ENCODE measurements at places on chromosomes 5 and 9.

- DNase-seq: no peak
Observed at GRCh38 chr5:463952-464351, 21.0 kb downstream of the EXOC3 start.

GRCh38 chr5:159104759-159105144, 5.0 kb upstream of the EBF1 start:
- no peak for DNase-seq

- DNase-seq: no peak
Observed at GRCh38 chr5:112647428-112647827, 90.3 kb upstream of the APC start.

DNA sequence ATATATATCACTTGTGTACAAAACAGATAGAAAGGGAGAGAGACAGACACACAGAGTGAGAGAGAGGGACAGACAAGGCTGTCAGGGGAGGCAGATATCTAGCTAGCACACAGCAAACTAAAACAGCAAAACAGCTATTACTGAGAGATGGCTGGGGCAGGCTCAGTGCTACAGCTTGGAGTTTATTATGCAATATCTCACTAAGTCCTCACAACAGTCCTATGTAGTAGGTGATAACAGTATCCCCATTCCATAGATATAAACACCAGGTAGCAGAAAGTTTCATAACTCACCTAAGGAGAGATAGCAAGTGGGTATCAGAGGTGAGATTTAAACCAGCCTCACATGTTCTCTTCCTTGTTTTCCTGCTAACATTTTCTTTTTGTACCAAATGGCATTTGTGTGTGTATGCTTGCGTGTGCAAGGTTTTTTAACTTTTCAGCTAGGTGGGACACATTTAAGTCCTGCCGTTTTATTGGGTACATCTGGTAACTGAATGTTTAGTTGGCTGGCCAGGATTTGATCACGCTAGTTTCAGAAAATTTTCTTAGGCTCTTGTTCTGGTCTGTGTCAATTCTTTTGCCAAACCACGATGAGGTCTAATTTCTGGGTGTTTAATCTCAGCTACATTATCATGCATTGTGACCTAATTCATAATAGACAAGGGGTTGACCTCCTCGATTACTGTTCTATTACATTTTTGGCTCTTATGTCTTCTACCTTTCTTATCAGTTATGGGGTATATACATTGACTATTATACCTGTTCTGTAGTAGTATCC, 105.1 kb downstream of the LMNB1 start:
- no peak for DNase-seq

DNA sequence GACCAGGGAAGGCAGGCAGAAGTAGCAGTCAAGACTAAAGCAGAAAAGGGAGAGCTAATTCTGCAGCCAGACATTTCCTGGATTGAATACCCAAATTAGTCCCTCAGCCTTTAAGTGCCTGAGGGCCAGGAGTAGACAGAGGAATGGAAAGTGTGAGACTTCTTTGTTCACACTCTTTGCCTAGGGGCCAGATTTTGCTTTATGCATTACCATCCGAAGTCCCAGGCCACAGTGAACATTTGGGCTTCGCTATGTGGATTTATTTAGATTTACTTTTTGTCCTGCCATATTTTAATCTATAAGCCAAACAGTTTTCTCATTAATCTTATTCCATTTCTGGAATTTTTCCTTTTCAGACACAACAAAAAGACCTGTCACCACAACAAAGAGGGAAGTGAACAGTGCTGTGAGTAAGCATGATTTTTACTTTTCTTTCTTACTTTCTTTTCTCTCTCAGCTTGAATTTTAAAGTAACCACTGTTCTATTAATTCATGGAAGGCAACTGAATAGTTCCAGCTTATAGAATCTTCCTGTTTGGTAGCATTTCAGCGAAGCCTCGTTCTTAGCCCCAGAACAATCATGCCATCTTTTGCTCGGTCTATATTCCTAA, 52.6 kb downstream of the PDCD1LG2 start:
- DNase-seq: no peak

GRCh38 chr9:122109035-122109813, 16.1 kb upstream of the TTLL11 start:
- no peak for DNase-seq

DNA sequence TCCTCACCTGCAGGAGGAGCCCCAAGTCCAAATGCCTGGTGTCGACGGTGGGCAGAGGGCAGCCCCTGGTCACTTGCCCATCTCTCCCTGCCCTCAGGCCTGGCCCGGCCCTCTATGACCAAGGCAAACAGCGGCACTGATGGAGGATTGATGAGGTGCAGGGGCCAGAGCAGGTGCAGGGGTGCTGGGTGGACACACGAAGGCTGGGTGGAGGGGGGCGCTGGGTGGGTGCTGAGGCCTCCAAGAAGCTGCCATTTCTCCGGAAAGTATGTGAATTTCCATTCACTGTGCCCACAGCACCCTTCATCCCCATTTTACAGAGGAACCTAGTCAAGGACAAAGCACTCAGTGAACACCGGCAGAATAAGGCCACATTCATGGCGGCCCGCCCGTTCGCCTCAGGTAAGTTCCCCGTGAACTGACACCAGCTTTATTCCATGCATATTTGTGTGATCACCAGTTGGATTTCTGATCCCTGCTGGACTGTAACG, 143.8 kb upstream of the PPP1R26 start:
- DNase-seq: no peak

DNA sequence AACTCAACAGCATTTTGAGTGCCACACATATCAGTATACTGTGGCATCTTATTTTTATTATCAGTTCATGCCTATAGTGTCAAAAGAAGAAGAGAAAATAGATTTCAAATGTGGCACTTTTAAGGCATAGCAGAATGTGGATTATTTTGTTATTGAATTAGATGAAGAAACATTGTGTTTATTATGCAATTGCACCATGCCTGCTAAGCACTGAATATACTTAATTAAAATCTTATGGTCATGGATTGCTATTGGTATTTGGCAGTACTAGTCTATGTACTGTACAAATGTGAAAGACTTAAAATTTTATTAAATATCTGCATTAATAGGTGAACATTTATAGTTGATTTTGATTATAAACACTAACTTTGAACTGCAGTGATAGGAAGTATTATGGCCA, 128.8 kb downstream of the FER start:
- no peak for DNase-seq

DNA sequence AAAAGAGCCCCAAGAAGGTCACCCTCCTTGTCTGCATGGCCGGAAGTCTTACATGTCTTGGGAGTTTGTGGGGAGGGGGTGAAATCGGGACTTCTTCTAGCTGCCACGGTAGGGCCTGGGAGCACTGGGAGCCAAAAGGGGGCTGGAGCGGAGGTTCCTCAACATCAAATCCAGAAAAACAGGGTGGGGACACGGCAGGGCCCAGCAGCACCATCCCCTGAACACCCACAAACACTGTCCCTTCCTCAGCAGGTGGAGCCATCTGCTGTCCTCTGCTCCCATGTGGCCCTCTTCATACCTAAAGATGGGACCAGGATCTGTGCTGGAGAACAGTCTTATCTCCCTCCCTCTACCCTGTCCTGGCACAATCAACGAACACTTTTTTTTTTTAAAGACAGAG, 2.7 kb downstream of the TERT start:
- no peak for DNase-seq

DNA sequence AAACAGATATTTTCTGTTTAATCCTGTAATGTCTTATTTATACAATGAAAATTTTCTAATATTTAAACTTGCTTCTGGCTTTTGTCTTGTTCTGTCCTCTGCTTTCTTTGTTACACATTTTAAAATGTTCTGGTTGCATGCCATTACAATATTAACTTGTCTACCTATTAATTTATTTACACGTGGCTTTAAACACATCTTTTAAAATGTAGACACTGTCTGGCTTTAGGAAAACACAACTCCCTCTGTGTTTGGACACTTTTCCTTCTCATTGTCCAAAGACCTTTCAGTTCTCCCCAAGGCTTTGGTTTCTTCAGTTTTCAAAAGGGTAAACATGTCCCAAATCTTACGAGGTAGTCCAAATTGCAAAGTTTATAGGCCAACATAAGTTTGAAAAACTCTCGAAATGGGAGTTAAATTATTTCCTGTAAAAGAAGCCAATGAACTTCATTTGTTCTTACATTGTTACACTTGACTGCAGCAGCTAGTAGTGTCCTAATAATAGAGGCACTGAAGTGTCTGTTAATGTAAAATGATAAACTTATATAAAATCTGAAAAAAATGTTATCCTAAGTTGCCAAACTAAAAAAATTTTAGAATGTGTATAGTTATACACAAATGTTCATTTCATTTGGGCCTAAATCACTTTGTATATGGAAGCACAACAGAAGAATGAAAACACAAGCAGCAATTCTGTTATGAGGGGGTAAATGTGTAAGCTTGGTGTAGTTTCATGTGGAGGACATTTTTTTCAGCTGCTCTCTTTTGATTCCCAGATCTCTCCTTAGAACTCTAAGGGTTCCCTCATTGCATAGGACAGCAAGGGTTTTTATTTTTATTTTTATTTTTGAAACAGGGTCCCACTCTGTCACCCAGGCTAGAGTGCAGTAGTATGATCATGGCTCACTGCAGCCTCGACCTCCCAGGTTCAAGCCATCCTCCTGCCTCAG, 53.8 kb downstream of the ALDH1A1 start:
- DNase-seq: no peak

DNA sequence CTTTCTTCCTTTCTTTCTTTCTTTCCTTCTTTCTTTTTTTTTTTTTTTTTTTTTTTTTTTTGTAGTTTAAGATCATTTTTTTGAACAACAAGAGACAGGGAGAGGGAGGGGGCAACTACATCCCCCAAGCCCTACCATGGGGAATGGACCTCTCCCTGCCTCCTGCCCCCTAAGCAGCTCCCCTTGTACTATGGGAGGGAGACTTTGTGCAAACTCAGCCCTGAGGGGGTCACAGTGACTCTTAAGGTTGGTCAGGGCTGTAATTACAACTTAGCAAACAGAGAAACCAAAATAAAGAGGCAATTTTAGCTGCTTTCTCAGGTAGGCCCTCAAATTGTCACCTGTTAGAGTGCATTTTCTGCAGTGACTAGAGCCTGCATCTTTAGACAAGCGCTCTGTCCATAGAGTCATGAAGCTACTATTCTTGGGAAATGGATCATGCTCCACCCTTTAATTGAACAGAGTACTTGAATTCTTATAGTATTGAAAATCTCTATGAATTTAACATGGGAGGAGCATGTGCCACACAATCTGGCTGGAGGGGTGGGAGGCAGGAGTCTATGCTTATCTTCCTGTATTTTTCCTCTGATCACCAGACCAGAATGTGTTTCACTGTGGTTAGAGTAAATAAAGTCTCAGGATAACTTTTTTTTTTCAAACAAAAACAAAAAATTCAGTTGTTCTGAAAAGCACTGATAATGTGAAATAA, 24.3 kb upstream of the PIK3R1 start:
- no peak for DNase-seq

GRCh38 chr9:6960777-6961176, 203.0 kb downstream of the KDM4C start:
- no peak for DNase-seq

DNA sequence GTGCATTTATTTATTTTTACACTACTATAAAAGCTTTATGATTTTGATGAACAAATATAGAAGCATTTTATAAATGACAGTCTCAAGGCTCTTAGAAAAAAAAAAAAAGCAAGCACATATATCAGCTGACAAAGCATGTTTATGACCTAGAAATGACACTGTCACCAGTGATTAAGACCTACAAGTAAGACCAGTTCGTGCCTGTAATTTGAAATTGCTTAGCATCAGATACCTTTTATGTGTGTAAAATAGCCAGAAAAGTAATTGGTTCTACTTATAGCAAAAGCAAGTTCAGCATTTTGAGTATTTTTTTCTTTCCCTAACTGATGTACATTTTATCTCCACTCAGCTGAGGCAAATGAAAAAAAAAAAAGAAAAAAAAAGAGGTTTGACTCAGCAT, 808.4 kb downstream of the CDH18 start:
- DNase-seq: no peak

GRCh38 chr9:136364942-136365774, 1.6 kb upstream of the DNLZ start:
- peak; percentile 12 for DNase-seq

DNA sequence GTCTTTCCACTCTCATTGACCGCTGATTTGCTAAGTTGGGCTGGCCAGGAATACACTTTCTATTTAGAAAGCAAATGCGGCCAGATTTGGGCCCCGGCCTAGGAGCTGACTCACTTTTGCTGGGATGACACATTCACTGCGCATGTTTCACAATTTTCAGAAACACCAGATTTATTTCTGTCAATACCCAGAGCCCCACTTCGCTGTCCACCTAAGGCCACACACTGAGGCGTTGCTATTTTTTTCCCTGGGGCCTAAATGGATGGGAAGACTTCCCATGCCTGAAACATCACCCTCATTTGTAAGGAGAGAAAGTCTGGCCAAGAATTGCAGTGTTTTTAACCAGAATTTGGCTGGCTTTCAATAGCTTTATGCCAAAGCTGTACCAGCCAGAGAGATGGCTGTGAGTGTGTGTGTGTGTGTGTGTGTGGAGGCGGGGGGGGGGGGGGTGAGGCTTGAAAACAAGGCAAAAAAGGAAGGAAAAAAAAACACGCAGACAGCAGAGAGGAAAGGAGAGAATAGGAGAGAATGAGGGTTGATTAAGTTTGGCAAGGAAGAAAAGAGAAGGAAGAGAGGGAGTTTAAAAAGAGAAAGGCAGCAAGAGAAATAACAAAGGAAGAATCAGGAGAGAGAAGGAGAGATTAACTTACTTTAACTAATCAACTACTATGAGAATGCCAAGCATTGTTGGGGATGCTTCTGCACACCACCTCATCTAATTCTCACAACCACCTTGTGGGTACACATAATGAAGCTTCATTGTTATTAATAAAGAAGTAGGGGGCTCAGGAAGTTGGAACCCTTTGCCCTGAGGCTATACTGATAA, 261.4 kb upstream of the KLF4 start:
- peak; percentile 93 for DNase-seq

- no peak for DNase-seq
Observed at GRCh38 chr9:129422843-129423192, 198.1 kb downstream of the C9orf50 start.

- no peak for DNase-seq
Observed at GRCh38 chr5:34550964-34551363, 105.2 kb upstream of the RAI14 start.

GRCh38 chr9:26650325-26650724, 242.3 kb downstream of the CAAP1 start:
- no peak for DNase-seq

GRCh38 chr5:23440703-23441102, 66.7 kb upstream of the PRDM9 start:
- no peak for DNase-seq

GRCh38 chr5:126137891-126138280, 285.3 kb upstream of the GRAMD2B start:
- DNase-seq: no peak

GRCh38 chr5:159549046-159549445, 218.8 kb upstream of the IL12B start:
- no peak for DNase-seq

GRCh38 chr5:5422819-5423515, 490 bp downstream of the ICE1 start:
- DNase-seq: peak; percentile 11

GRCh38 chr5:142998316-142999020, 228.3 kb downstream of the ARHGAP26 start:
- DNase-seq: no peak

DNA sequence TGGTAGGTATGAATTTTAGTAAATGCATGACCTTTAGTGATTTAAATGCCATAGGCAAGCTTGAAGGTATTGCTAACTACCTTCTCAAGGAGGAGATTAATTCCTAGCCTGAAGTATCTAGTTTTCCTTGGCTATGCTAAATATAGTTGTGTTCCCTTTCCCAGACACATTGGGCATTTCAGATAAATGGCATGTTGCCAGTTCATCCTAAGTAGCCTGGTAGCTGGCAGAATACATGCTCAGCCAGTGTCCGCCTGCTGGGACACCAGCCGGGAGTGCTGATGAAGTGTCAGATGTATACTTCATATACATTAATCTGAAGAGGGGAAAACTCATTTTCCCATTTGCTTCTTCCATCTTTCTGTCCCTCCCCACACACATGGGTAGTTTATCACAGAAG, 196.9 kb downstream of the MAST4 start:
- DNase-seq: no peak

Data from AG08395 (cell line).